NCI-H1048 (cell line): ENCODE measurements at places on chromosomes 7 and 10.

- no peak for DNase-seq
These were observed 37.6 kb downstream of the MAPK8 start for GRCh38 chr10:48343921-48344598.

GRCh38 chr7:141045126-141045841 is 28.6 kb upstream of the TMEM178B start:
- DNase-seq: no peak

GRCh38 chr10:77029777-77030717 is 607.6 kb downstream of the KCNMA1 start:
- no peak for DNase-seq

DNA sequence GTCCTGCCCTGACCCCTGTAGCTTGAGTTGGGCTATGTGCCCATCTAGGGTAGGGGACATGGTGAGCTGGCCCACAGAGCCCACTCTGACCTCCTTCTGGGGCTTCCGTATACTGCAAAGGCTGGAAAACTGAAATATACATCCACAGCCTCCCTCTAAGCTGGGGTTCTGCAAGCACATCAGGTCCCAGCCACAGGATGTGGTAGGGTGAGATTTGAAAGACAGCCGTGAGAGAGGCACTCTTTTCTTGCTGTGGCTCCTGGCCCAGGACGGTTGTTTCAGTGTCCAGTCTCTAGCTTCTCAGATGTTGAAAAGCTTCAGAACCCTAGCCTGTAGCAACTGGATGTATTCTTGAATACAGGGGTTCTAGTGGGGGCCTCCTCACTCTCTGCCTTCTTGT is 60.1 kb upstream of the ADRB1 start:
- no peak for DNase-seq

DNA sequence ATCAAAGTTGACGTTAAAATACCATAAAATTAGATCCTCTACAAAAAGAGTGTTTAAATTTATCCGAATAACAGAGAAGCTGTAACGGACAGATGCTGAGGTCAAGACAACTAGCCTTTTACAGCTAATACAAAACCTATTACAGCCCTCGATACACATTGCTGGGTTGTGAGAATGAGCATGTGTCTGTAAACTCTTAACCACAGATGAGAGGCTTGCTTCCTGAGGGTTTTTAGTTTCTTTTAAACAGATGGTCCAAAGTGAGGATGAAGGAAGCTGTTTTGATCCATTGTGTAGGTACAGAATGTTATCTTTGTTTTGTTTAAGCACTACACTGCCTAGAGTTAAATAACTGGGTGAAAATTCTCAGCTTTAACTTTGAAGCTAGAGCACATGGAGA is 578.2 kb downstream of the PARD3 start:
- no peak for DNase-seq

GRCh38 chr7:16739863-16740622 is 13.5 kb upstream of the TSPAN13 start:
- no peak for DNase-seq

- DNase-seq: no peak
These were observed 41.9 kb downstream of the CYCS start for GRCh38 chr7:25083201-25083600.

DNA sequence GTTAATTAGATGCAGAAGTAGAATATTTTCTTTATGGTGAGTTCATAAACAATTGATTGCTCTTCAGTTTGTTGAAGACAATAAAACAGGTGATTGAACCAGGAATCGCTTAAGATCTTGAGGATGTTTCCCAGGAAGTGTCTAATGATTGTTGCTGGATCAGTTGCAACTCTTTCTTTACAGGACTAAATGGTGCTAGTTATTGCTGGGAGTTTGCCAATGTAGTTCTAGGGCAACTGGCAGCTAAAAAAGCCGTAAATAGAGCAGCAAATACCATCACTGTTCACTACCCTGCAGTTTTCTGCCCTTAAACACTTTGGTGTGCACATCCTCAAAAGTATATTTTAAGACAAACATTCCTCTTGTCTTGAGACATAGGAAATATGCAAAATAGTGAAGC is 119.2 kb upstream of the ANK3 start:
- DNase-seq: no peak

GRCh38 chr10:33115738-33116719 is 158.0 kb upstream of the ITGB1 start:
- no peak for DNase-seq

GRCh38 chr7:23474094-23474828 is 4.0 kb upstream of the IGF2BP3 start:
- peak; percentile 84 for DNase-seq

DNA sequence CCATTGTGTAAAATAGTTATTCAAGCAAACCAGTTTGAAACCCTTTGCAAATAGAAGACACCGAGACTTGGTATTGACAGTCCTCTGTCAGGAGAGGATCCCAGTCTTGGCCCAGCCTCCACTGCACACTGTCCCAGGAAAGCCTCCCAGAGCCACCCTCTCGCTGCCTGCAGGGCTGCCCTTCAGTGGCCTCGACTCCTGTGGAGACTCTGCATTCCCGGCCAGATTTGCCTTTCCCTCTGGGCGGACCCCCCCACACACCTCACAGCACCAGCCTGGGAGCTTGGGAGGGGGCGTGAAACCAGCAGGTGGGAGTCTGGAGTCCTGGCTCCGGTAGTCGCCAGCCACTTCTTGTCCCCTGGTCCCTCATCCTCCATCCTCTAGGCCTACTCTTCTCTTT is 48.7 kb downstream of the GRK5 start:
- no peak for DNase-seq

- DNase-seq: no peak
These were observed 59.6 kb upstream of the NUPR2 start for GRCh38 chr7:56175771-56176170.

DNA sequence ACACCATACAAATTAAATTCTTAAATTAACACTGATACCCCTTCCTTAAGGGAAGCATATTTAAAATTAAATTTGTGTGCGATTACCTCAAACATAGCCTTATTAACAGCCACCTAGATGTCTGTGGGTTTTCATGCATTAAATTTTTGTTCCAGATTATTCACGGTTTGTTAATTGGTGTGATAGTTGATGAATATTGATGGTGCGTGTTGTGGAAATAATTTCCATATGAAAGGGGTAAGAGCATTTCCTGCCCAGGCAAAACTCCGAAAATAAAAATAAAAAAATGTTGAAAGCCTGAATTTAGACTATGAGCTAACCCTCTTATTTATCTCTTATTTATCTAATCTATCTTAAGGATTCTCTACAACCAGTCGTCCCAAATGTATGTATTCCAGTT is 679.3 kb upstream of the CELF2 start:
- no peak for DNase-seq

DNA sequence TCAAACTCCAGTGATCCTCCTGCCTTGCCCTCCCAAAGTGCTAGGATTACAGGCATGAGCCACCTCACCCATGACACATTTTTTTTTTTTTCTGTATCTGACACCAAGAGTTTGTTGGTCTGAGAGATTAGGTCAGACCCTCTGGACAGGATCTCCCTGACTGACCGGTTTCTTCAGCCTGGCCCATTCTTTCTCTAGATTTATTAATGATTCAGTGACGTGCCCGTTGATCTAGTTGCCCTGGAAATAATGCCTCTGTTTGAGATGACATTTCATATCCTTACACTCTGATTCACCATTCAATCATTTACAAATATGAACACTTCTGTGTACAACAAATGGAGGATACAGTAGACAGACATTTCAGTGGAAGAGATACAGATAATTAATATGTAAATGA is 1.4 kb upstream of the ZNF212 start:
- no peak for DNase-seq

- DNase-seq: no peak
These were observed 37.3 kb downstream of the PTPRN2 start for GRCh38 chr7:158550394-158550700.

GRCh38 chr10:60390224-60390626 is 550 bp upstream of the ANK3 start:
- DNase-seq: no peak

- no peak for DNase-seq
These were observed 41.1 kb downstream of the RASGEF1A start for GRCh38 chr10:43225787-43226153.

- no peak for DNase-seq
These were observed 74.3 kb downstream of the ANKRD7 start for GRCh38 chr7:118298771-118299170.

- DNase-seq: peak; percentile 64
These were observed 667 bp downstream of the KLLN start for GRCh38 chr10:87862679-87863052.

GRCh38 chr7:1086588-1087464 is 1.1 kb upstream of the GPER1 start:
- peak; percentile 19 for DNase-seq

DNA sequence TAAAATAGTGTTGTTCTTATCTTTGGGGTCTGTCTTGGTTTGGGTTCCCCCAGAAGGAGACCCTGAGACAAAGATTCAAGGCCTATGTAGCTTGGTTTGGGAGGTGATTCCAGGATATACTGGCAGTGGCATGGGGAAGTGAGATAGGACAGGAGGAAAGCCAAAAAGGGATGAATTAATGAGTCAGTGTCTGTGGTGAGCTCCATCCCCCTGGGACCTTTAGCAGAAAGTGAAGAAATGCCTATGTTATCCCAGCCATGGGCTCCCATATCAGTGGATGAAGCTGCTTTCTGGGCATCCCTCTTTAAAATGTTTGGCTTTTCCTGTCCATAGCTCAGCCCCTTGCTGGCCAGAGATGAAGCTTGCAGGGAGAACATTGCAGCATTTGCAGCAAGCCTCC is 217.0 kb upstream of the CTBP2 start:
- no peak for DNase-seq

GRCh38 chr10:97701438-97702069 is 12.0 kb upstream of the MARVELD1 start:
- peak; percentile 57 for DNase-seq

DNA sequence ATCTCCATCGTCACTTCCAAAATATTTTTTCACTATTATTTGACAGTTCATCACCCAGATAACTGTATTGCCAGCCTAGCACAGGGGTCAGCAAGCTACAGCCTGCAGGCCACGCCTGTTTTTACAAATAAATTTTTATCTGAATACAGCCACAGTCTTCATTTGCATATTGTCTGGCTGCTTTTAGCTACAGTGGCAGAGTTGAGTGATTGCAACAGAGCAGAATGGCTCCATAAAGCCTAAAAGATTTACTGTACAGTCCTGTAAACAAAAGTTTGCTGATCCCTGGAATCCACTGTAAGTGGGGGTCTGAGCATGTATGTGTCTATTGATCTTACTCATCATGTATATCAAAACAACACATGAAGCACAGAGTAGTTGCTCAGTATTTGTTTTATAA is 45.9 kb upstream of the GNAI1 start:
- no peak for DNase-seq

- no peak for DNase-seq
These were observed 166.0 kb upstream of the TCF7L2 start for GRCh38 chr10:112784022-112784461.

- no peak for DNase-seq
These were observed 6.2 kb downstream of the IL2RA start for GRCh38 chr10:6055929-6056328.

GRCh38 chr10:6578251-6578771 is 1.8 kb downstream of the PRKCQ start:
- no peak for DNase-seq

DNA sequence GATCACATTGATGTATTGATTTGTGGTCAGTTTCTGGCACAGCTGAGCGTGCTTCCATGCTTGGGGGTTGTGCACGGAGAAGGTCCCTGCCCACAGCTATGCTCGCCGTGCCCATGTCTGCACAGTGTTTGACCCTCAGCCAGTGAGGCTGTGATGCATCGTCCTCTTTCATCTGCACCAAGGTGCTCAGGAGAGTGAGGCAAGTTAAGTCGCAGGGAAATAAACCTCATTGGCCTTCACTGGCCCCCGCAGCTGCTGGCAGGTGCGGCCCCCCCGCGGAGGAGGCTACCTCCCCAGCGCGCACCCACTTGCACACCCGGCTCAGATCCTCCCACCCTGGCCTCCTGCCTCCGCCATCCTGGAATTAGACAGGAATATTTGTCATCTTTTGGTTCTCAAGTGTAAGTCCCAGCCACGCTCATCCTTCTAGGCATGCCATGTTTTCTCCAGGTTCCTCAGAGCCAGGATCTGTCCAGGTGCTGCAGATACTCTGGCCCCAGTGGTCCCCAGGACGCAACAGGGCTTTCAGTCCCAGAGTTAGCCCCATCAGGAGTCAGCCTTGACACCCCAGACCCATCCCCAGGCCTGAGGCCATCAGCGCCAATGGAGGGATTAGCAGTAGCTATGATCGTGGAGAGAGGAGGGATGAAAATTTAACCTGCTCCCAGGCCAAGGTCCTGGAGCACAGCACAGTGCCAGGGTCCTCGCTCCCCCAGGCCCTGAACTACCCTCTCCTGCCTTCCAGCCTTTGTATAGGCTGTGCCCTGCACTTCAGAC is 93.7 kb downstream of the OAT start:
- no peak for DNase-seq

DNA sequence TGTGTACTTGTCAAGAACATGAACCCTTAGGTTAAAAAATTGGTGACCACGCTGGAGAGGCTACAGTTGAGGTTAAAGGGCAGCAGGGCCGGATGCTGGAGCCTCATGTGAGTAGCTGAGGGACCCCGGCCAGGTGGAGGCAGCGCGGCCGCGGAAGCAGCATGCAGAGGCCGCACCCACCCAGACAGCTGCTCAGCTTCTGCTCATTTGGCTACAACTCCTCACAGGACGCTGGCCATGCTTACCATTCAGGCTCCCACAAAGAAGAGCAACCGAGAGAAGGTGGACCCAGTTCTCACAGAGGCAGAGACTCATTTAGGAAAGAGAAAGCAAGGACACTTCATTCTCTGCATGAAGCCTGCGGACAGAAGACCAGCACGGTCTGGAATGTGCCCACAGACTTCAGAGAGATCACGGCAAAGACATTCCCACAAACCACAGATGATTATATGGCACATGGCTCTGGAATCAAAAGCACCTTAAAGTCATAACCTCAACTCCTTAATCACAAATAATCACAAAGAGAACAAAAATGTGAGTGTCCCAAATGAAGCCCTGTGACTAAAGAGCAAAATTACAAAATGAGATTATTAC is 94.4 kb downstream of the VOPP1 start:
- DNase-seq: no peak

- no peak for DNase-seq
These were observed 142.5 kb downstream of the PCLO start for GRCh38 chr7:83020161-83020560.

DNA sequence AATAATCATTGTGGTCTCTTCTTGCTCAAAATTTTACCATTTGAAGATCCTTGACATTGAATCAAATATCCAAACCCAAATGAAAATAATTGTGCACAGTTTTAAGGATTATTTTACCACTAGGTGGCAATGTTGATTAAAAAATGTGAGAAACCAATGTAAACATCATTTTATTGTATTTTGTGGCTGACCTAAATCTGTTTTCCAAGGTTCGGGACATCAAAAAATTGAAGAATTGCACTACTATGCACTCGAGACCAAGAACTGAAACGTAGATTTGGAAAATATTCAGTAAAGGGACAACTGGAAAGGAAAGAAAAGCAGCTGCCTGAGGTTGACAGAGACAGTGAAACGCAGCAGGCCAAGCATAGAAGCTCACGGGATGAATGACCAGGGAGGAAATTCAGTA is 259.3 kb downstream of the SNX13 start:
- DNase-seq: no peak

- no peak for DNase-seq
These were observed 106.9 kb upstream of the CSTF2T start for GRCh38 chr10:51806079-51806835.

GRCh38 chr7:88169717-88170320 is 50.0 kb downstream of the SRI start:
- DNase-seq: no peak

- DNase-seq: no peak
These were observed 167.8 kb downstream of the HDAC9 start for GRCh38 chr7:18663321-18663720.
